ENCODE measurements at places on chromosomes 1 and 21.
A peak's percentile ranks its signal among the peaks of the same experiment; 100 is the strongest.

- DNase-seq = no peak
Measured at GRCh38 chr1:216705676-216706075, 17.6 kb downstream of the ESRRG start.

DNA sequence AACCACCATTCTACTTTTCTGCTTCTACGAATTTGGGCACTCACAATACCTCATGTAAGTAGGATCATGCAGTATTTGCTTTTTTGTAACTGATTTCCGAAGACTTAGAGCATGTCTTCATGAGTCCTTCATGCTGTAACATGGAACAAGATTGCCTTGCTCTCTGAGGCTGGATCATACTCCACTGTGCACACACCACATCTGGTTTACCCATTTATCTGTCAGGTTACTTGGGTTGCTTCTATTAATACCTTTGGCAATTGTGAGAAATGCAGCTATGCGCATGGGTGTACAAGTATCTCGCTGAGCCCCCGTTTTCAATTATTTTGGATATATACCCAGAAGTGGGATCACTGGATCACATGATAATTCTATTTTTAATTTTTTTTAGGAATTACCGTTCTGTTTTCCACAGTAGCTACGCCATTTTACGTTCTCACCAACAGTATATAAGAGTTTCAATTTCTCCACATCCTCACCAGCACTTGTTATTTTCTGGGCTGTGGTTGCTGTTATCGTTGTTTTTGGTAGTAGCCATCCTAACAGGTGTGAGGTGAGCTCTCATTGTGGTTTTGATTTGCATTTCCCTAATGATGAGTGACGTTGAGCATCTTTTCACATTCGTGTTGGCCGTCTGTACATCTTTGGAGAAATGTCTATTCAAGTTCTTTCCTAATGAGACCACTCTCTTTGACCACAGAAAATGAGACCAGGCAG, 10.7 kb upstream of the SLC2A5 start:
- DNase-seq = no peak

DNA sequence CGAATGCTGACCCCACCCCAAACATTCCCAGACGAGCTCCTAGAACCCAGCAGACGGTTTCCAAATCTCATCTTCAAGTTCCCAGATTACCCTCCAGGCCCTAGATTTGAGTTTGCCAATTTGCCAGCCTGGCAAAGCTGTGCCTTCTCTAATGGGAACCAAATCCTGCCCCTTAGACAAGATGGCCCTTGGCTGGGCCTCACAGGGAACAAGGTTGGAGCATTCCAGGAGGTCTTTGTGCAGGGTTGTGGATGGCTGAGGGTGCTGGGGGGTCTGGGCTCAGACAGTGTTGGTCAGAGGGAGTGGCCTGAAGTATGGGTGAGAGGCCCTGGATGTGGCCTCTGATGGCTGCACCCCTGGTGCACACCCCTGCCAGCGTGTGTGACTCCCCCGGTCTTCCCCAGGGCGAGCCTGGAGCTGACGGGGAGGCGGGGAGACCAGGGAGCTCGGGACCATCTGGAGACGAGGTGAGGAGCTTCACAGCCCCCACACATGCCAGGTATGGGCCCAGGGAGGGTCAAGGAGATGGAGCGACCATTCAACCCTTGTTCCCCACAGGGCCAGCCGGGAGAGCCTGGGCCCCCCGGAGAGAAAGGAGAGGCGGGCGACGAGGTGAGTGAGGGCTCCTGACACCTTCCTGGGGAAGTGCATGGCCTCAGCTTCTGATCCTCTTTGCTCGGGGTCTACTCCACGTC, 10.2 kb downstream of the COL6A1 start:
- DNase-seq = no peak

DNA sequence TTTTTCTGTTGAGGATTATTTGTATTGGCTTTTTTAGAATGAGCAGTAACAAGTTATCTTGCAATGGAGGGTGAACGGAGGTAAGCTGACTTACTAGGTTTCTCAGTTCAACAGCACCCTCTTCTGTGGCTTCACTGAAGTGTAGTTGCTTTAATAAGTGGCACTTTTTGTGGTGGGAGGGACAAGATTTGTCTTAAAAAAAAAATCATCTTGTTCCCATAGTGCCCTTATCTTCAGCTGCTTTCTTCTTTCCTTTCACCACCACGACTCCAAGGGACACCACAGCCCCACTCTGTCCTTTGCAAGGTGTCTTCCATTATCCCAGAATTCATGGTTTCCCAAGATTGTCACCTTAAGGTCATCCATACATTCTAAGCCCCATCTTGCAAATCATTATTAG, 92.9 kb downstream of the PIGK start:
- no peak for DNase-seq

DNA sequence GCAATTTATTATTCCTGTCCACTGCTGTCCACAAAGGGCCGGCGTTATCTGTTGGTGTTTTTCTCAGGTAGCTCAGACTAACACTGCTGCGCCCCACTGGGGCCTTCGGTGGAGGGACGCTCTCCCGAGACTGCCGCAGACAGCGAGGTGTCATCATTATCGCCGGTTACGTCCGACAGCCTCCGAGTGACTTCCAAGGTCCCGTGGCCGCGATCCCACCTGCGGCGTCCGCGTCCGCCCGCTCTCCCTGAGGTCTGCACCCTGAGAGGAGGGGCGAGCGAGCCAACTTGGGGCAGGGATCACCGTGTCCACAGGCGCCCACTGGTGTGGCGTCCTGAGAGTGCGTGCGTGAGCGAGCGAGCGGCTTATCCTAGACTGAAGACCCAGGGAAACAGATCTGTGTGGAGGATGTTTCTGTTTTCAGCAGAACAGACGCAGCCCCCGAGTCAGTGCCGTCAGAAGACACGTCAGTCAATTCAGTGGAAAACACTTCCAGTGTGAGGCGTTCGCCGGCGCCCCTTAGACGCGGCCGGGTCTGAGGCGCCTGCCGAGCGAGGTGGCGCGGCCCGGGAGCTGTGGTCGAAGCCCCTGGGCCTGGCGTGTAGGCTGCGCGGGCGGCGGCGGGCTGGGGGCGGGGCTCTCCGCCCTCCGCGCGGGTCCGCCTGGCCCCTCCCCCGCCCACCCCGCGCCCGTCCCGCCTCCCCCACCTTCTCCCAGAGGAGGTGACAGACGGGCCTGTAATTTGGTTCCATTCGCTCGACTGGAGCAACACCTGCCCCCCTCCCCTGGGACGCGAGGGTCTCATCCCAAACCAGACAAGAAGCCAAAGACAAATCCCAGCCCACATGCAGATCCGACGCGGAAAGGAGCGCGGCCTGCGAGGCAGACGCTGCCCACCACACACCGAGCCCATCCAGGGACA, 12.6 kb downstream of the NHLH2 start:
- no peak for DNase-seq

DNA sequence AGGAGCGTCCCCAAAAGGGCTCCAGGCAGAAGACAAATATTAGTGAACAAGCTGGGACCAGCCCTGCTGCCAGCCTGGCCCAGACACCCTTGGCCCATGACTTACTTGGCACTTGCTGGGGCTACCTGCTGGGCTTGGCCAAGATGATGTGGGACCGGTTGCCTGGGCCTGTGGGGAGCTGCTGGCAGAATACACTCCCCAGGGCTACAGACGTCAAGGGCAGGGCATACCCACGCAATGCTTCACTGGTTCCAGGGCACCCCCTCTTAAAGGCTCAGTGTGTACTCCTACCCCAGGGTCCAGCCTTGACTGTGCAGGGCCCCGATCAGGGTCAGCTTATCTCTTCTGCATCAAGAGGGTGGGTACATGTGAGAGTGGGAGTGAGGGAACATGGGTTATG, 106.5 kb upstream of the SLC2A1 start:
- no peak for DNase-seq

GRCh38 chr1:47940326-47940725, 56.9 kb downstream of the TRABD2B start:
- no peak for DNase-seq

GRCh38 chr1:150552128-150552910, 3.1 kb downstream of the ADAMTSL4 start:
- peak; percentile 37 for DNase-seq

DNA sequence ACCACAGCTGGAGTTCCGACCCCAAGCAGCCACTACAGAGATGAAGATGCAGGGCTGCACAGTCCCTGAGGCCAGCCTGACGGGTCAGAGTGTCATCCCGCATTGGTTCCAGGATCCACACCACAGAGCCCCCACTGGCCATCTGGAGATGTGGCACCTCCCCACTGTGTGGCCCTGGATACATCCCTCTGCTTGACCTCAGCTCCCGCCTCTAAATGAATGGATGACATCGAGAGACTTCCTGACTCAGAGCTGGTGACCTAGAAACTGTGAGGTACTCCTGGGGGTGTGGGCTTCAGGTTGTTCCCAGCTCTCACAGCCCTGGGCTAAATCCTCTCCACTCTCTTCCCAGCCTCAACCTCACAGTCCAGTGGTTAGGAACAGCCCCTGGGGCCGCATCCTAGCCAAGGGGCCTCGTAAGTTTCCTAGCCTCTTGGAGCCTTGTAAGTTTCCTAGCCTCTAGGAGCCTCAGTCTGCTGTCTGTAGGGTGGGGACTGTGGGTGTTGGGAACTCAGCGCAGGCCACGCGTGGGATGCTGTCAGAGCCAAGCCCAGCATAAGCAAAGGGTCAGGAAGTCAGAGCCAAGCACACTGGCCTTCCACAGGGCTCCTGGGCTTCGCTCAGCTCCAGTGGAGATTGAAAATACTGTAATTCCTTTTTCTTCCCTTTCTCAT, 87.5 kb upstream of the RUNX3 start:
- no peak for DNase-seq

DNA sequence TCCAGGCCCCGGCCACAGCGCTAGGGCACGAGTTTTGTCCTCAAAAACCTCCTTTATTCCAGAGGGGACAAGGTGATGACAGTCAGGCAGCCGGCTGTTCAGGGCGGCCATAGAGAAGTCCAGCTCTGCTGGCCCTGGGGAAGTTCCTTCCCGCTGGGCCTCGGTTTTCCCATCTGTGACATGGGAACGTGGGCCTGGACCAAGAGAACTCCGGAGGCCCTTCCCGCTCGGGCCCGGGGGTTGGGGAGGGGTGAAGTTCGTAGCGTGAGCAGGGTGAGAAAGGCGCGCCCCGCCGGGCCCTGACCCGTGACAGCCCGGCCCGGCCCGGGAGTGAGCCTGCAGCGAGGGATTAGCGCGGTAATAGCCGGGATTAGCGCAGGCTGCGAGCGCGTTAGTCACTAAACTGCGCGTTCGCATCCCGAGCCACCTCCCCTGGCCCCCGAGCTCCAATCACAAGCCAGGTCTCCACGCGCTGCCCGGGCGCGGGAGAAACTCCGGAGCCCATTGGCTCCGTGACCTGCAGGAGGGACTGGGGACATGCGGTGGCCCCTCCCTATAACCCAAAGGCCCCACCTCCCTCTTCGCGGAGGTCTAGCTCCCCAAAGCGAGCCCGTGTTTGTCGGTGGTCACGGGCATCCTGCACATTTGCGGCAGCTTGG, 29.8 kb upstream of the PADI2 start:
- DNase-seq = no peak

- no peak for DNase-seq
Measured at GRCh38 chr21:32772281-32773047, 909 bp upstream of the PAXBP1 start.

DNA sequence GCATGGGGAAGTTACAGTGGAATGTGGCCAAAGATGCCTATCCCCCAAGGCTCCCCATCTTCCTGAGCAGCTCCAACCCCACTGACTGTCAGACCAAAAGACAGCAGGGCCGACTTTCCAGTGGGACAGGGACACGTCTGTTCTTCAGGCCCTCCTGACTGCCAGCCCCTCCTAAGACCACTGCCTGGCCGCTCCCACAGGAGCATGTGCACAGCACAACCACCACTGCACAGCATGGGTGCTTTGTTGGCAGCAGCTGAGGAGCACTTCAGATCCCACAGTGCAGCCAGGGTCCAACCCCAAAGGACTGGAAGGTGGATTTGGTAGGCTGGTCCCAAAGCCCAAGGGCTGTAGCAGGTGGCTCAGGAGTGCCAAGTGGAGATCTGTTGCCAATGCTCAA, 648.3 kb upstream of the BRINP3 start:
- DNase-seq = no peak

DNA sequence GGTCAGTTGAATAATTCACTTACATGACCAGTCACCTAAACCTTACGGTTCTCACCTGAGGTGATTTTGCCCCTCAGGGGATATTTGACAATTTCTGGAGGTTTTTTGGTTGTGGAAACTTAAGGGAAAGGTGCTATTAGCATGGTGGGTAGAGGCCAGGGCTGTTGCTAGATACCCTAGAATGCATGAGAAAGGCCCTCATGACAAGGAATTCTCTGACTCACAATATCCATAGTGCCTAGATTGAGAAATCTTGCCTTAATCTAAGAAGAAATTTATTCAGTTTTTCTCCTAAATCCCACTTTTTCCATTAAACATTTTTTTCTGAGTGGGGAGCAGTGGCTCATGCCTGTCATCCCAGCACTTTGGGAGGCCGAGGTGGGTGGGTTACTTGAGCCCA, 119.7 kb downstream of the TGFB2 start:
- DNase-seq = no peak

DNA sequence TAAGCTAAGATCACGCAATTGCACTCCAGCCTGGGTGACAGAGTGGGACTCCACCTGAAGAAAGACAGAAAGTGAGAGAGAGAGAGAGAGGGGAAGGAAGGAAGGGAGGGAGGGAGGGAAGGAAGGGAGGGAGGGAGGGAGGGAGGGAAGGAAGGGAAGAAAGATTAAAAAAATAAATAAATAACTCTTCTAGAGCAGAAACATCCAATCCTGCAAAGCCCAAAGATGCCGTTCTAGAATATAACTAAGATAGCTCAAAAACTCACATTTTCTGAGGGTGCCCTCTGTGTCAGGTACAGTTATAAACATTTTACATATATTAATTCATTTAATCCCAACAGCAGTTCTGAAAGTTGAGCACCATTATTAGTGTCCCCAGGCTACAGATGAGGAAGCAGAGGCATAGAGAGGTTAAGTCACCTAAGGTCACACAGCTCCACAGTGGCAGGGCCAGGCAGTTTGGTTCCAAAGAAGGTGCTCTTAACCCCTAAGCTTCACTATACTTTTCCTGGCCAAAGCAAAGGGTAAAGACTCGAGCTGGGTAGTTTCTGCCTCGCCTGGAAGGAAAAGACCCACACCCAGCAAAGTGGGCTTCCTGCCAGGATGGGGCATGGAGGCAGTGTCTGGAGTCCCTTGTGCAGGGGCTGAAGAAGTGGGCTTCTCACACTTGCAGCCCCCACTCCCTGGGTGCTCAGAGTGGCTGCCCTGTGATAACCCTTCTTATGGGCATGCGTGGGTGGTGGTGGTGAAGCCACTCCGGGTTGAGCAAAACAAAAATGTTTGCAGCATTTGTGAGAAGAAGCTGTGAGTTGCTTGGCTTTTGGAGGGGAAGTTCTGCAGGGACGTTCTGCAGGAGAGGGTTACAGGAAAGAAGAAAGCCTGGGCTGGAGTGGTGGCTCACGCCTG, 7.9 kb upstream of the PIK3CD start:
- DNase-seq = no peak

- DNase-seq = no peak
Measured at GRCh38 chr1:194829492-194829891, 1643.1 kb upstream of the B3GALT2 start.

GRCh38 chr1:171716616-171717015, 25.2 kb downstream of the VAMP4 start:
- no peak for DNase-seq

DNA sequence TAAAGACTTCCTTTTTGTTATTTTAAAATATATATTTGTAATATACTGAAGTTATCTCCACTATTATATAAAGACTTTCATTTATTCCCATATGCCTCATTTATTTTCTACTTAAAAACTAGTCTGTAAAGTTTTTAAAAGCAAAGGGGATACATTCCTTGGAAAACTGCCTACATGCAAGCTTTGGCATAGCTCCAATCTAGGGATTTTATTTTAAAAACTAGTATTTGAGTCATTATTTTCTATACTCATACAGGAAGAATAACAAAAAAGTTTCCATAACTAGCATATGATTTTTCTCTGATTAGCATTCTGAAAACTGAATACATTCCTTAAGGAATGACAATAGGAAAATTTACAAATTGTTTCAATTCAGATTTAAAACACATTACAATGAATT, 88.9 kb downstream of the COL24A1 start:
- no peak for DNase-seq

Measured in esophagus squamous epithelium (tissue), 5 donors.